ENCODE measurements at places on chromosomes 1 and 21.

DNA sequence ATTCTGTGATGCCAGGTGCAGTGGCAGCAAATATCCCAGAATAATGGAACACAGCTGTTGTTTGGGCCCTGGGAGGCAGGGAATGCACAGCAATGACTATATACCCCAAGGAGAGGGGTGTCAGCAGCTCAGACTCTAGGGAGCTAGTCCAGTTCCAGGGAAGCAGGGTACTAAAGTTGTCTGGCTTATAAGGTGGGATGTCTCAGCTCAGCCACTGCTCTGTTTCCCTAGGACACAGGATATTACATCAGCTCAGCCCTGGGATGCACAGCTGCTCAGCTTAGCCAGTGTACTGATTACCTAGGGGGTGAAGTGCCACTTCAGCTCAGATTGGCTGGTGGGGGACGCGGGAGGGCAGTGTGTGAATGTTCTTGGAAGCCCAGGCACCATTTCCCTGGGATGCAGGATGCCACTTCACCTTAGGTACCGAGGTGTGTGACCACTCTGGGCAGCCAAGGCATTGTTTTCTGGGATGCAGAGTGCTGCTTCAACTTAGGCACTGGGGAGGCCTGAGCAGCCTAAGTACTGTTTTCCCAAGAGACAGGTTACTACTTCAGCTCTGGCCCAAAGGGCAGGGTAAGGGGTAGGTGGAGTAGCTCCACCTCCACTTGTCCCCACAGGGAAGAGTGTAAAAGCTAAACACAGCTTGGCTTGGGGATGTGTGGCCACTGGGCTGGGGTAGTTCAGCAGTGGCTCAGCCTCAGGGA, 59.4 kb downstream of the DIPK1A start:
- DNase-seq: no peak

- DNase-seq: no peak
These were observed 69.4 kb upstream of the BACE2 start for GRCh38 chr21:41098481-41099042.

DNA sequence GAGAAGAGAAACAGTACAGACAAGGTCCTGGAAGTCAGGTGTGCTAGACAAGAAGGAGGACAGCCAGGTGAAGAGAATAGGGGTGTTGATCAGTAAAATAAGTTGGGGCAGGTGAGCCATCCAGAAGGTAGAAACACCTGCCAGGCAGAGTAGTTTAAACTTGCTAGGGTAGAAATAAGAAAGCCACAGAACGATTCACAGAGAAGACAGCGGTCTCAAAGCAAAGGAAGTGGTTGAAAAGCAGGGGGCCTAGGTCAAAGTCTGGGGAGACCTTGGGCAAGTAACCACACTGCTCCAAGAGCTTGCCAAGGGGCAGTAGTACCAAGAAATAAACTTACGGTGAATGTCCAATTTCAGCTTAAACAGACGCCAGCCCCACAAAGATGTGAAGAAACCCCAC, 116.6 kb upstream of the PROX1 start:
- DNase-seq: no peak

DNA sequence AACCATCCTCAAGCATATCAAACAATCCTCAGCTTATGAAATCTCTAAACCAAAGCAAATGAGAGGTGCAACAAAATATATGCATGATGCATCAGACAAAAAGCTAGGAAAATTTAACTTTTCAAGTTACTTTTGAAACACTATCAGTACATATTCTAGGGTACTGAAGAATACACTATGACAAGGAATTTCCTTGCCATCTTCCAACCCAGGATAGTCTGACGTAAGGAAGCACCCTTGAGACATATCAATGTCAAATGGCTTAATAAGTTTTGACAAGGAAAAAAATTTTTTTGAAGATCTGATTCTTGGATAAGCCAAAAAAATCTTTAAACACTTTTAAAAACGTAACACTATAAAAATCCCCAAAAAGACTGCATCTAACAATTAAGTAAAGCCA, 64.9 kb downstream of the KIFAP3 start:
- DNase-seq: no peak

DNA sequence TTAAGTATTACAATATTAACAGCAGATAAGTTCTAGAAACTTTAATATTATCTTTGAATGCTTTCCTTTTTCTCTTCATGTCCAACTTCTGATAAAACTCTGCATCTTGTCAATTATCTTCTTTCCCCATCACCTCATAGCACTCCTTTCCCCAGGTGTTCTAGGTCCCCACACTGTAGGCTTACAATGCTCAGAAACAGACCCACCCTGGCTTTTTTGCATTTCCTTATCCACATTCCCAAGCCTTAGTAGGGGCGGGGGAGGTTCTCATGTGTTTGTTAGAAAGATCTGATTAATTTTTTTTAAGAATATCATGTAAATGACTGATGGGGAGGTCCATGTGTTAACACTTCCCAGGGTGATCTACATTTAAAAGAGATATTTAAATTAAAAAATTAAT, 63.9 kb downstream of the PLPPR4 start:
- DNase-seq: no peak

DNA sequence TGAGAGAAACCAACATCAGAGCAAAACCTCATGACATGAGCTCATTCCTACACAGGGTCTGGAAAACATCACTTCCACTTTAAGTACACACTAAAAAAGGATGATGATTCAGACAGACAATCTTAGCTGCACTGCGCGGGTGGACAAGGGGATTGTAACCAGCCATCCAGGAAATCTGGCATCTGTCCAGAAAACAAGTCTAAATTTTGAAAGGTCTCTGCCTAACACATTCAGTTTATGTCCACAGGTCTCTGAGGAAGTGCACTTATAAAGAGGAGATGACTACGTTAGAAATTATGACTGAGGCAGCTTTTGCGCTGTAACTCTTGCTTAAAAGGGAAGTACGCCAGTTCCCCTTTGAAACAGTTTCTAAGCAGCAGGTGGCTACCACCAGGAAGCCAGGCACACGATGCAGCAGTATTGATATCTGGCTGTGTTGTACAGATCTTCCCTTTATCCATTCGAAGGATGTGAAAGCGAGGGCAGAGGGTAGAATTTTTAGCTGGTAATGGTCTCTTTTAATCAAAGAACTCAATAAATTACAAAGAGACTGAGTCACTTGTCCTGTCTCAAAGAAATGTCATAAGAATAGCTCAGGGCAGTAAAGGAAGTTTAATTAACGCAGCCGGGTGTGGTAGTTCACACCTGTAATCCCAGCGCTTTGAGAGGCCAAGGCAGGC, 128.0 kb downstream of the SETD4 start:
- DNase-seq: peak; percentile 41

DNA sequence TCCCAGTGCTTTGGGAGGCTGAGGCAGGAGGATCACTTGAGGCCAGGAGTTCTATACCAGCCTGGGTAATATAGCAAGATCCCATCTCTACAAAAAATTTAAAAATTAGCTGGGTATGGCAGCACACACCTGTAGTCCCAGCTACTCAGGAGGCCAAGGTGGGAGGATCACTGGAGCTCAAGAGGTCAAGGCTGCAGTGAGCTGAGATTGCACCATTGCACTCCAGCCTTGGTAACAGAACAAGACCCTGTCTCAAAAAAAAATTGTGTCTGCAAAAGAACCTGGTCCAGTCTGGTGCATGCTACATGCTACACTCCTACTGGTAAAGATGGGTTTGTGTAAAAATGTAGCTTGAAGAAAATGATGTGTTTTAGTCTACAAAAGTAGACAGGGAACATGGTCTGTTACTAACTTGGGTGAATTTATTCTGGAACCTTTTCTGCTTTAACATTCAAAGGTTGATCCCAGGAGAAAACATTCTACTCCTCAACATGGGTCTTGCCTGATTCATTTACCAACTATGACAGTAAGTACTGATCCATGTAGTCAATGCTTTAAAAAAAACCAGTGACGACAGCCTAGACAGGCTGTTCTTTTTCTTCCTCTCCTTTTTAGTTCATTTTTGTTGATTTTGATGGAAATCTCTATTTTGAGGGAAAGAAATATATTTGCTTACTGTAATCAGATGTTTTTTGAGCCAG, 32.7 kb upstream of the ENAH start:
- DNase-seq: no peak

- no peak for DNase-seq
These were observed 352.5 kb downstream of the ADGRL2 start for GRCh38 chr1:82153272-82153629.

DNA sequence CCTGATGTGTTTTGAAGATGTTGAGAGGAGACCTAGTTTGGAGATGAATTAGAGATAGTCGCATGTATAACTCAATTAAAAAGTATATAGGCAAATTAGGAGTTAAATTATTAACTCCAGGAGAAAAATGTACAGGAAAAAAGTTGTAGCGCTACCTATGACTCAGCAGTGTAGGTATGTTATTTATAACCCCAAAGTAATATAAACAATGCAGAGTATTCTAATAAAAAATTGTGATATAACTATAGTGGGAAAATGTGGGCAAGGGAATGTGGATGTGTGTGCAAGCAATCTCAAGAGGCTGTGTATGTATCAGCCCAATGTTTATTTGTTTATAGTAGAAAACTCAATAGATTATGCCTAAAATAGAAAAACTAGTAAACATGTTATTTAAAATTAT, 144.5 kb downstream of the BRINP2 start:
- no peak for DNase-seq

GRCh38 chr1:55443175-55443915, 228.2 kb upstream of the USP24 start:
- no peak for DNase-seq

DNA sequence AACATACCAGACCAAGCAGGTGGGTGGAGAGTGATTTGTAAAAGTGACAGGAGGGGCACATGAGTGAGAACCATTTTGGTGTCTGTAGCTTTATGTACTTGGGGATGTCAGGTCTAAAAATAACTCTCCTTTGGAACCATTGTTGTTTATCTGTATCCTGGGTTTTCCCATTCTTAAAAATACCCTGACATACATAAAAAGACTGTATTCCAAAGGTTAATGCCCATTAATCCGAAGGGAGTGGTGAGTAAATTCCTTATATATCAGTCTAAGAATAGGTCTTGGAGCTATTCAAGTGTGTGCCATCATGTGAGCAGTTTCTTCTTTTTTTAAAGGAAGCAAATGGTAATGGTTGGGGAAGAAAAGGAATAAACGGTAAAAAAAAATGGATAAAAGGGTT, 117.5 kb downstream of the TGFB2 start:
- DNase-seq: no peak

DNA sequence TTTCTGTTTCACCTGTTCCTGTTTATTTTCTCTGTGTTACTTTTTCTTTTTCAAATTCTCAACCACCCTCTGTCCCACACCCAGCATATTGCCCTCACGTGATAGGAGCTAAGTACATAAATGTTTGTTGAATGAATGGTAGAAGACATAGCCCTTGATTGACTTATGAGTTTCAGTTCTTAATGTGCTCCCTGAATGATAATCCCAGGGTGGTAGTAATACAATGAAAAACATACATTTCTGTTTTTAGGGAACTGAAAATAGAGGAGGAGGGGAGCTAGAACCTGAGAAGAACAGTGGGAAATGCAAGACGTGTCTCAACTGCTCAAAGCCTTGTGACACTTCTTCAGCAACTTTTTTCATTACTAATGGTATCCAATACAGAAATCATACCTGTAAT, 147.1 kb downstream of the SPATA46 start:
- DNase-seq: no peak

DNA sequence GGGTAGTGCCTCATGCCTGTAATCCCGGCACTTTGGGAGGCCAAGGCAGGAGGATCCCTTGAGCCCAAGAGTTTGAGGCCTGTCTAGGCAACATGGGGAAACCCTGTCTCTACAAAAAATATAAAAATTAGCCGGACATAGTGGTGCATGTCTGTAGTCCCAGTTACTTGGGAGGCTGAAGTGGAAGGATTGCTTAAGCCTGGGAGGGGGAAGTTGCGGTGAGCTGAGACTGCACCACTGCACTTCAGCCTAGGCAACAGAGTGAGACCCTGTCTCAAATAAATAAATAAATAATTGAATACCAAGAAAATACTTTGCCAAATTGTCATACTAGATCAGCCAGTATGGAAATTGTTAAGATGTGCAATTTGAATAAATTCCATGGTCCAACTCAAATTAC, 5.9 kb upstream of the RBBP5 start:
- DNase-seq: no peak

DNA sequence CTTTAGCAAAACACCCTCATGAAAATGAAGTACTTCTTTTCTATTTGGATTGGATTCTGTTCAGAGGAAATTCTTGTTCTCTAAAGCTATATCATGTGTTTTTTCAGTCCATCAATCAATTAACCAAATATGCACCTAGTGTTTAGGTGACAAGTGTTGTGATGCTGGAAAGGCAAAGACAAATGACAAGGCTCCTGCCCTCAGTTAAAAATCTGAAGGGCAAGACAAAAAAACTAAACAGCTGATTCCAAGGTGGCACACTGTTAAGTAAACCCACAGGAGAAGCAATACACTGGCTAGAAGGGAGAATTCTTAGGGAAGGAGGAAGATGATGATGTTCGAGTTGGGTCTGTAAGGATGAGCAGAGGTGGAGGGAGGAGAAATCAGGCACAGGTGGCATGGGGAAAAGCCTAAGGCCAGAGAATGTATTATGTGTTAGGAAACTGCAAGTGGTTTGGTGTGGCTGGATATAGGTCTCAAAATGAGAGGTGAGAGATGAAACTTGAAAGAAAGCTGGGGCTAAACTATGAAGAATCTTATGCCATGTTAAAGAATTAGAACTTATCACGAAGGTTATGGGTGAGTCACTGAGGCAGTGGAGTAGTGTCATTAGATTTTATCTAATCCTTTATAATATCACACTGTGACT, 51.8 kb upstream of the GFI1 start:
- DNase-seq: no peak

DNA sequence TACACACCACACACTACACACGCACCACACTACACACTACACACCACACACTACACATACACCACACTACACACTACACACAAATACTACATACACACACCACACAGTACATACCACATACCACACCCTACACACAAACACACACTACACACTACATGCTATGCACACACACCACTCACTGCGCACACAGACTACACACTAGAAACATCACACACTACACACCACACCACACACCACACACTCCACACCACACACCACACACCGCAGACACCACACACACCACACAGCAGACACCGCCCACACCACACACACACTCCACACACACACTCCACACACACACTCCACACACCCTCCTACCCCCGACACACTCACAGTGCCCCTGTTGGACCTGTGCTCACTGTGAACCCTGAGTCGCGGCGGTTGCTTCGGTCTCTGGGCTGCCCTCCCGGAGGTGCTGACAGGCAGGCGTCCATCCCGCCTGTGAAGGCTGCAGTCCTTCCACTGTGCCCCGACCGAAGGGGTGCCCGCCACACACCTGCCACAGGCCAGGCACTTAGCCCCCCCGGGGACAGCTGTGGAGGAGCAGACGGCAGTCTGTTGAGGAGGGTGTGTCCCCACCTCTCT, 21.4 kb downstream of the TFF3 start:
- no peak for DNase-seq

GRCh38 chr1:108747898-108748297, 1.4 kb downstream of the STXBP3 start:
- DNase-seq: no peak

GRCh38 chr1:115170961-115171392, 81.7 kb upstream of the TSPAN2 start:
- DNase-seq: no peak

- DNase-seq: no peak
These were observed 44.9 kb downstream of the SEC16B start for GRCh38 chr1:177925006-177925405.

- peak; percentile 92 for DNase-seq
These were observed 42.3 kb downstream of the MDM4 start for GRCh38 chr1:204558467-204558866.

GRCh38 chr1:14479865-14480264, 118.6 kb upstream of the KAZN start:
- no peak for DNase-seq

Data from NCI-H1105 treated with DMSO at 0.1 percent for 48 hours (cell line).